ENCODE measurements at places on chromosomes 7 and 10.
A peak's percentile ranks its signal among the peaks of the same experiment; 100 is the strongest.

- no peak for DNase-seq
These were observed 289.4 kb downstream of the BICC1 start for GRCh38 chr10:58802047-58802446.

DNA sequence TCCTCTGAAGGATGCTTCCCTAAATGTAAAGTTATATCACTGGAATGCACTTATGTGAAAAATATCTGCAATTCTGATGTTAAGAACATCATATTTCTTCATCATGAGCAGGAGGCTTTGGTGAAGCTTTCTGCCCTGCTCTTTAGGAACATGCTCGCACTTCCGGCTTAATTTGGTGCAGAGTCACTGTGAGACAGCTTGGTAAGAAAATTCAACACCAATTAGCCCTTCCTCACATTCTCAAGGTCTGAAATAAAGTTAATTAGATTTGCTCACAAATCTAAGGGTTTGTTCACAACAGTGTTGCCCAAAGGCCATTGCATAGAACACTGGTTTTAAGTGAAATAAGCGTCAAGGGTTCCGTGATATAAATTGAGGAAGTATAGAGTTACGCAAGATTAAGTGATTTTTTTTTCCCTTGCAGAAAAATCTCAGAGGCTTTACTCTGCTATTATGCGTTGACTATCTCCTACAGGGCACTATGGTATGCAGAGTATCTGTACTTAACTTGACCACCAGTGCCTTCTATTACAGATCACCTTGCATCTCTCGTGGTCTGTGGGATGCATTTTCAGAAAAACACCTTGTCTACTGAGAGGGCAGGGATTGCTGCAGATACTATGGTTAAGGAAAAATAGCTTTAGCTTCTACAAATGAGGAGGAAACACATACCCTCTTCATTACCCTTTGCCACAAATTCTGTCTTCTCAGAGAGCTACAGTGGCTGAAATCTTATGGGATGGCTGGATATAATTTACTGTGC is 953.9 kb downstream of the TYW1 start:
- no peak for DNase-seq

- no peak for DNase-seq
These were observed 35.0 kb downstream of the ELFN1 start for GRCh38 chr7:1704811-1705738.

DNA sequence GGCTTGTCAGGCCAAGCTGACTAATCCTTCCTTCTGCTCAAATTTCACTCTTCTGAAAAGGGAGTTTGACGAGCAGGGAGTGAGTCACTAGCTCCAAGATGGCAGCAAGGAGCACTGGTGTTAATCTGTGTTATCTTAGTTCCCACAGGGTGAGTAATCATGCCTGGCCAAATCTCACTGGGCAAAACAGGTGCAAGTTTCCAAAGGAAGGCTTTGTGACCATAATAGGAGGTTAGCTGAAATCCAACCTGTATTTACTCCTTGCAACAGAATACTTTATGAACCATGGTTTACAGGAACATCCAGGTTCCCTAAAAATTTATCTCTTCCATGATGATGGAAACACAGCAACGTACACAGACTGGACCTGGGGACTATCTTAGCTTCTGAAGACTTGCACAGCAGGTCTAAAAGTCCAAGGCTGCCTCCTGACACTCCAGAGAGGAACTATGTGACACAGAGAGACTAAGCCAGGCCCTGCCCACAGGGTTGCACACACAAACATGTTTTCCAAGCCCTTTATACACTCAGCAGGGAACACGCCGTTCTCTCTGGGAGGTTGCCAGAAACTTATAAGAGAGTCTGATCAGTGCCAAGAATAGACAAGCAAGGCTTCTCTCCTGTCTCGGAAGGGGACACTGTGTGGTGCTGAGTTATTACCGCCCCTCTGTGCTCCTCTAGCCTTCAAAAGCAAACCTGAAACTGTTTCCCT is 46.3 kb downstream of the PDK4 start:
- DNase-seq = no peak

DNA sequence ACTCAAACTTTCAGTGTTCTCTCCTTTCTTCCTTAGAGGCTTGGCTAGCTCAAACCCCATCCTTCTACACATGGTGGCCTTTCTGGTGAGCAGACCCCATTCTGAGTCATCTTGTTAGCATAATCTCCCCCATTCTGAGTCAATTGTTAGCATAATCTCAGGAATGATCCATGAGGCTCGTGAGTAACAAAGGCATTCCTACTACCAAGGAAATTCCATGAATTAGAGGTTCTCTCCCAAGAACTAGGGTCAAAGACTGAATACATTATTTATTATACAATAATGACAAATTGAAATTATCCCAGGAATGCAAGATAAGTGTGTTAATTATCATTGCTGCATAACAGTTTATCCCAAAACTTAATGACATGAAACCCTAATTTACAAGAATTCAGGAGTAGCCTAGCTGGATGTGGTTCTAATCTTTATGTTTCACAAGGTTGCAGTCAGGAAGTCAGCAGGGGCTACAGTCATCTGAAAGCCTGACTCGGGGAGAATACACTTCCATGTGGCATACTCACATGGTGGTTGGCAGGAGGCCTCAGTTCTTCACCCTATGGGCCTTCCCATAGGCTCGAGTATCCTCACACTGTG is 100.2 kb downstream of the MMRN2 start:
- DNase-seq = peak; percentile 60

GRCh38 chr7:26397332-26397731 is 105.7 kb downstream of the SNX10 start:
- DNase-seq = no peak

- no peak for DNase-seq
These were observed 172.2 kb downstream of the C7orf25 start for GRCh38 chr7:42739638-42740037.

GRCh38 chr7:80183351-80183750 is 48.7 kb downstream of the GNAI1 start:
- no peak for DNase-seq

DNA sequence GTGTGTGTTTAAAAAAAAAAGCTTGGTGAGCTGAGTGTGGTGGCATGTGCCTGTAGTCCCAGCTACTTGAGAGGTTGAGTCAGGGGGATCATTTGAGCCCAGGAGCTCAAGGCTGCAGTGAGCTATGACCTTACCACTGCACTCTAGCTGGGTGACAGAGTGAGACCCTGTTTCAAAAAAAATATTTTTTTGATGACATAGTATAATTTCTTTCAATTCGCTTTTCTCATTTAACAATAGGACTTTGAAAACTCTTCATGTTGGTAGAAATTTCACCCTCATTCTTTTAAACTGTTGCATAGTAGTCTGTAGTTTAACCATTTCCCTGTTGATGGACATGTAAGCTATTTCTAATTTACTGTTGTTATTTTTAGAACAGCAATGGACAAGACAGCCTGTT is 55.7 kb upstream of the EXOC6 start:
- no peak for DNase-seq

DNA sequence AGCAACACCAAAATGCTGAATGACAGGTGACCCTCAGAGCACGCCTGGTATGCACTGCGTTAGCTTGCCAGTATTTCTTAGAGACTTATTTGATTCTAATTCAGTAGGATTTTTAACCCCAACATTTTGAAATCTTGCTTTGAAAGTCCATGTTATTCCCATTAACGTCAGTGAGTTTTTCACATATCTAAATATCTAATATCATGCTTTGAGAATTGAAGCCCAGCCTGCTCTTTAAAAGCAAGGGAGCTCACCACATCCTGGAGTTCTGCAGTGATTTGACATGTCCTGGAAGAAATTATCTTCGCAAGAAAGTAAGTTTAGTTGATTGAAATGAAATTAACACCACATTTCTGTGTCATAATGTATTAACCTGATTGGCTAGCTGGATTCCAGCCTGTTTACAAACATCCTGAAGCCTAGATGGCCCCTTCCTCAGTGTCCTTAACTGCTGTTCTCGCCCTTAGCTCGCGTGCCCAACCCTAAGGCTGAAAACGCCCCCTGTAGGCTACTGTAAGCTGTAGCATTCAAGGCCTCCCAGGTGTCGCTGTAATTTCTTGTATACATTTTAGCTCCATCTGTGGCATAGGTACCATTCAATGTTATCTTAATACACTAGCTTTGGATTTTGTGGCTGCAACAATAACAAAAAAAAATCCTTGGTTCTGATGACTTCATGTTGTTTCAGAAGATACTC is 191.5 kb downstream of the MGMT start:
- DNase-seq = no peak

DNA sequence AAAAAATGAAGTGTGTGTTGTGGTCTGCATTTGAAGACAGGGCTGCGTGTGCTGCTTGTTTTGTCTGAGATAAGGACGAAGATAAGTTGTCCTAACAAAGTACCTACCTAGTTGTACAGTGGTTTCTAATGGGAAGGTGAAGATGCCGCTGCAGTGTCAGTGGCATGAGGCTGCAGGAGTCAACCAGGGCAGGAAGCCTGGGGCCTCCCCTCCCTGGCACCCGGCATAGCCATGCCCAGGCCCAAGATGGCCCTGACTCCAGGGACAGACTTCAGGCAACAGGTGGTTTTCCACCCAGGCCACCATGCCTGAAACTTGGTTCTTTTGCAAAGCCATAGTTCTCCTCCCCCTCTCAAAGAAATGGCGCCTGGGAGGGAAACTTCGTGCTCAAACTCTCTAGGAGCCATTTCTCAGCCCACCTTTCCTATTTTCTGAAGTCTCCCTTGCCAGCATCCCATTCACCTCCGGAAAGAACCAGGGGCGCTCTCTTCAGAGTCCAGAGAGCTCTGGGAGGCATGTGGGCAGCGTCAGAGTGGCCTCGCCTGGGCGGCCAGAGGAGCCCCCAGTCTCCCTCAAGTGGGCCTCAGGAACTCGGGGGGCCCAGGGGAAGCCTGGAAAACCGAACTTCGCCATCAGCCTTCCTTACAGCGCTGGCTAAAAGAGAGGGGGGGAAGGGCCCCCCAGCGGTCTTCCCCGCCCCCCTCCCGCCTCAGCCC is 2.1 kb upstream of the KAT6B start:
- no peak for DNase-seq

GRCh38 chr10:52217531-52217930 is 96.5 kb upstream of the DKK1 start:
- DNase-seq = no peak
